ENCODE measurements at places on chromosomes 12 and 14.
A peak's percentile ranks its signal among the peaks of the same experiment; 100 is the strongest.

GRCh38 chr14:100467939-100468338 is 119.3 kb downstream of the BEGAIN start:
- DNase-seq, result no peak

GRCh38 chr12:107684990-107685359 is 624 bp upstream of the PWP1 start:
- DNase-seq, result peak; percentile 17

DNA sequence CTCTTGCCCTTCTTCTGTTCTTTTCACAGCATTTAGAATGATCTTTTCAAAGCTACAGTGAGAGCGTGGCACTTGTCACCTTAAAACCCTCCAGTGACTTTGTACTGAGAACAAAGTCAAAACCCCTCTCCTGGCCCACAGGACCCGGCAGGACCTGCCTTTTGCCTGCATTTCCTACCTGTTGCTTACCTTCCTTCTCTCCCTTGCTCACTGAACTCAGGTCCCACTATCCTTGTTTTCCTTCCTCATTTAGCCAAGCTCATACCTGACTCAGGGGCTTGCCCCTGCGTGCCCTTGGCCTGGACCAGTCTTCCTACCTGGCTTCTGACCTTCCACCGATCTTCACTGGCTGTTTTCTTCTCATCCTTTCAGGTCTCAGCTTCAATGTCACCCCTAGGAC is 112.3 kb upstream of the PRMT8 start:
- no peak for DNase-seq

DNA sequence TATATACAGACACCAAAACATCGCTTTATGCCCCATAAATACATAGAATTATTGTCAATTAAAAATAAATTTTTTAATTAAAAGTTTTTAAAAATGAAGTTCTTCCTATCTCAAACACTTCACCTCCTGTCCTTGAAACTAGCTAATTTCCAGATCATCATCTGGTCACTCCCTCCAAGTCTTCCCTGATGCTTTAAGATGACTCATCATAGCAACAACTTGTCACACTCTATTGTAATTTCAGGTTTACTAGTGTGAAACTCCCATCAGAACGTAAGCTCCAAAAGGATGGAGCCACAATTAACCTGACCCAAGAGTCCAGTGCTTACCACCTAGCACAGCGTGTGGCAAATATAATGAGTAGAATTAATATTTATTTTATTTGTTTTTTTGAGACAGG is 16.3 kb downstream of the GXYLT1 start:
- DNase-seq, result no peak

- no peak for DNase-seq
These were observed 22.9 kb downstream of the KIF21A start for GRCh38 chr12:39420043-39420442.
